NCI-H187 treated with DMSO at 0.1 percent for 48 hours (cell line): ENCODE measurements at places on chromosomes 16 and 17.

- DNase-seq: no peak
Observed at GRCh38 chr16:81657781-81658180, 121.3 kb upstream of the PLCG2 start.

GRCh38 chr16:57876210-57876609, 73.9 kb upstream of the KIFC3 start:
- DNase-seq: no peak

GRCh38 chr16:3148256-3149192, 13.7 kb downstream of the ZNF213 start:
- no peak for DNase-seq

GRCh38 chr17:45976755-45977505, 22.1 kb upstream of the STH start:
- no peak for DNase-seq

DNA sequence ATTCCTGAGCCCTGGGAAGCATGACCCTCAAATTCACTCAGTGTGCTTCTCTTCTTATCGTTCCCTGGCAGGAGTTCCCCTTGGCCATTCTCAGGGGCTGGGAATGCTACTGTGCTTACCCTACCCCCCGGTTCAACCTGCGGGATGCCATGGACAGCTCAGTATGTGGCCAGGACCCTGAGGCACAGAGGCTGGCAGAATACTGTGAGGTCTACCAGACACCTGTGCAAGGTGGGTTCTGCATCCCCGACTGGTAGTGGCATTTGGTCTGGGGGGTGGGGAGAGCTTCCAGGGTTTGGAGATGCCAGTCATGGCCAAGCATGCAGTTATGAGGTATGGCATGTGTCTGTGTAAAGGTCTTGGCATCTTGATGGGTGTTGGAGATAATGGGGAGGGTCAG, 39.4 kb downstream of the WSCD1 start:
- no peak for DNase-seq

- DNase-seq: no peak
Observed at GRCh38 chr17:17381446-17382064, 78.4 kb downstream of the NT5M start.

DNA sequence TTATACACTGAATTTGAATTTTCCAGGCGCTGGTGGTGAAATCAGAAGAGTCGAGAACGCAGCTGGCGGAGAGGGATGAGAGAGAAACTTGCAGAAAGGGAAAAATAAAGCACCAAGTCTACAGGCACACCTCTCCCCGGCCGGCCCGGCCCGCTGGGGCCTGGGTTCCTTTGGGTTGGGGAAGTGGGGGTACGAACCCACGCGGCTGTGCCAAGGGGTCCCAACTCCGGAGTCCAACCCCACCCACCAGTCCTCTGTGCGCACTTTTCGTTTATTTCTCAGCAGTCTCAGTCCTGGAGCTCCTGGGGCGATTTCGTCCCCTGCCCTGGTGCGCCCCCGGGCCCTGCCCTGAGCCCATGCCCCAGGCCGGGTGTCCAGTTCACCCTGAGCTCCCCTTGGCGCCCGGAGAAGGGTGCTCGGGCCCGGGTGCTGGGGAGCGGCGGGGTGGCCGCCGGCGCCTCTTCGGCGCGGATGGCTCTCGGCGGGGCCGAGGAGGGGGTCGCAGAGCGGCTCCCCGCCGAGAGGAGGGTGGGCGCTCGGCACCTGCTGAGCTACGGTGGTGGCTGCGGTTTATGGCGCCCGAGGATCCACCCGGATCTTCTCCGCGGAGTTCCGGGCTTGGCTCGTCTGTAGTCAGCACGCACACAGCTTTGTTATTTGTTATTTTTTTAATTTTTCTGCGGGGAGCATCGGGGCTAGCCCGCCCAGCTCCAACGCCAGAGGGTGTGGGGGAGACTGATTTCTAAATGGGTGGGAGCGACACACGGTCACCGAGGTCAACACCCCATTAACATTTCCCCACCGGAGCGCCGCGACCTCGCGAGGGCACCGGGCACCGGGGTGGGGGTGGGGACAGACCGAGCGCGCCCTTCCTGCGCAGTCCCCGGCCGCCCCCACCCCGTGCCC, 15.7 kb upstream of the CBX8 start:
- no peak for DNase-seq

- no peak for DNase-seq
Observed at GRCh38 chr17:77189148-77189547, 48.4 kb downstream of the SEC14L1 start.

DNA sequence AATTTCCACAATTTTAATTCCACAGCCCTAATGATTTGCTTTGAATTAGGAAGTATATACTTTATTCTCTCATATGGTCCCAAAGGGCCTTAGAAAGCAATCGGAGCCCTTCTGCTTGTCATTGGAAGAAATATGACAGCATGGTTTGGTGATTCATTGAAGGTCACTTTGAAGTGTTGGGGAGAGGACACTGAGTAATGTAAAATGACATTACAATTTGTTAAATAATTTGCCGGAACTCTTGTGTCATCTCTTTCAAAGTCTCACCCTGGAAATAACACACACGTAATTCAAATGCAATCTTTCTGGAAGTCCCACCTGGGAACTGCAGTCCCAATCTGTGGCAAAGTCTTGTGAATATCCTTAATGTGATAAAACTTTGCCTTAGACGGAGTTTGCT, 59.8 kb downstream of the BMERB1 start:
- DNase-seq: no peak

- no peak for DNase-seq
Observed at GRCh38 chr16:31099860-31100638, 5.5 kb upstream of the VKORC1 start.

GRCh38 chr17:64162554-64162953, 32.6 kb upstream of the ERN1 start:
- DNase-seq: no peak

- no peak for DNase-seq
Observed at GRCh38 chr17:43532581-43532980, 13.6 kb downstream of the ETV4 start.

GRCh38 chr16:57892041-57892440, 78.9 kb downstream of the CNGB1 start:
- peak; percentile 26 for DNase-seq

GRCh38 chr16:28543072-28543471, 4.3 kb upstream of the NUPR1 start:
- DNase-seq: no peak

GRCh38 chr16:30660424-30661261, 2.4 kb downstream of the FBRS start:
- DNase-seq: no peak

DNA sequence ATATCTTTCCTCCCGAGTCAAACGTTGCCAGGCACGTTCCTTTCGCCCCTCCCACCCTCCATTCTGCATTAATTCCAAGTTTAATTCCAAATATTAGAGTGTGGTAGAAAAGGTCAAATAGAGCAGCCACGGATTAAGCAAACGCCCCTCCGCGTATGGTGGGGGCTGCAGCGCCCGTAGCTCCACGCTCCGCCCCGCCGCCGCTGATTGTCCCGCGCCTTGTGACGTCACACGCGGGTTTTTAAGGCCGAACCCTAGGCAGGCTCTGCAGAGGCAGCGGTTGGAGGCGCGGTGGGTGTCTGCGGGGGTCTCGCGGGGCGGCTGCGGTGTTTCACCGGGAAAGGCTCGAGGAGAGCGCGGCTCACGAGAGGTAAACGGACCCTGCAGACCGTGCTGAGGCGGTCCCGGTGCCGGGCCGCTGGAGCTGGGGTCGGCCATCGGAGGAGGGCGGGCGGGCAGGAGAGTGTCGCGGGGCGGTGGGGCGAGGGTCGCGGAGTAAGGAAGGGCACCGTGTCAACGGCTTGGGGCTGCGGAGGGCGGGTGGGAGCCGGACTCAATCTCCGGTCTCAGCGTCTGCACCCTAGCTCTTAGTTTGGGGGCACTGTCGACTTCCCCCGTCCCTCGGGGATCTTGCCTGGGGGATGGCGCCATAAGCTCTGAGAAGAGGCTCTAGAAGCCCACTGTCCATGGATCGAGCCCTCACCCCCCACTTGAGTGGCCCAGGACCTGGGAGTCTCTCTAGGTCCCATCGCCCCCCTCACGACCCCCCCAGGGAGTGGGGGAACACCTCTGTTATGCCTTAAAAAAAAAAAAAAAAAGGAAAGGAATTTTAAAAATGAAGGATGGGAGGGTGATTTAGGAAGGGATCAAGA, at the start of gene ARL4D:
TSS of gene ARL4D (plus strand) at position 270 of the 872 bp plus-strand sequence. CDS start 740 bp downstream, outside the sequence.
- DNase-seq: peak; percentile 33

DNA sequence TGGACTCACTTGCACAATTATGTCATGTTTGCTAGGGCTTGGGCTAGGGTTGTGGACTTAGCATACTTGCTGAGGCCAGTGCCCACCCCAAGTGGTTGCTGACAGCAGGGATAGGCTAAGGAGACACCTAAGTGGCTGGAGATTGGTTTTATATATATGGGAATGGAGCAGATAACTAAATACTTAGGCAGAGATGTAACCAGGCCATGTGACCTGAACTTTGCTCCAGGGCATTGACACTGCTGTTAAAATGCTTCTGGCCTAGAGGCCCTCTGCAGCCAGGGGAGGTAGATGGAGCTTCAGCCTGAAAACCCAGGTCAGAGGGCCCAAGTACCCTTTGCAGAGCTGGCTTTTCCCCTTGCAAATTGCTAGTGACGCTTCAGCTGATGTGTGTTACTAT, 1.4 kb upstream of the ITGB3 start:
- no peak for DNase-seq

GRCh38 chr16:52407778-52408177, 139.2 kb downstream of the TOX3 start:
- DNase-seq: peak; percentile 7

- DNase-seq: no peak
Observed at GRCh38 chr16:396605-397004, 394 bp upstream of the NME4 start.

- no peak for DNase-seq
Observed at GRCh38 chr17:72118335-72119076, 2.3 kb upstream of the SOX9 start.
